ENCODE measurements at places on chromosomes 2 and 18.

DNA sequence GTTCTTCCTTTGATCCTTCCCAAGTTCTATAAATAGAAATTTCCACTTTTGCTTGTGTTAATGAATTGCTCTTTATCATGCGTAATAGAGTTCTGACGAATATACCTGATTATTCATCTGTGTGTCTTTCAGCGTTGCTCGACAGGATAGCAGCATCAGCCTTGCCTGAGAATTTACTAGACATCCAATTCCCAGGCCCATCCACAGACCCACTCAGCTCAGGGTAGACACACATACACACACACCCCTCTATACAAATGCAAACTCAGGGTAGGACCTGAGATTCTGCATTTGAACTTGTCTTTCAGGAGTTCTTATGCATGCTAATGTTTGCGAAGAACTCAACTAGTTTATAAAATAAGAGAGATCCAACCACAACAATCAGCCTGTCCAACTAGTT, 343.4 kb upstream of the GYPC start:
- no peak for DNase-seq

DNA sequence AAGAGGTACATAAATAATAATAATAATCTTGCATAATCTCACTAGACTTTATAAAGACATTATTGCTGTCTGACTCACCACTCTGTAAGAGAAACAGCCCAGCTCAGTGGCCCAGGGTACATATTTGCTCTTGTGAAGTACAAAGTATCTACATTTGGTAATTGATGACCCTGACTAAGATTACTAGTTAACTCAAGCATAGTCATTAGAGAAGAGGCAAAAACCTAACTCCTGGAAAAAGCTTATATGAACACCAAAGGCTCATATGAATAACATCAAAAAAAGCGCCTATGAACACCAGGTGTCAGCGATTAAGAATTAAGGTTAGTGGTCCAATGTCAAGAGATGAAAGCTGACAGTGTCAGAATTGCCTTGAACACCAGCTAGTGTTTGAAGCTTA, 38.4 kb downstream of the RAD51AP2 start:
- DNase-seq: no peak

- no peak for DNase-seq
These were observed 5.2 kb downstream of the RAPGEF4 start for GRCh38 chr2:172740856-172741255.

- no peak for DNase-seq
These were observed 185.8 kb downstream of the FMNL2 start for GRCh38 chr2:152520759-152521158.

GRCh38 chr2:73832930-73833329, 4.2 kb downstream of the STAMBP start:
- no peak for DNase-seq

- DNase-seq: no peak
These were observed 68.5 kb downstream of the EPB41L3 start for GRCh38 chr18:5475267-5475666.

- no peak for DNase-seq
These were observed 21.5 kb upstream of the TMEM87B start for GRCh38 chr2:112033600-112033999.

DNA sequence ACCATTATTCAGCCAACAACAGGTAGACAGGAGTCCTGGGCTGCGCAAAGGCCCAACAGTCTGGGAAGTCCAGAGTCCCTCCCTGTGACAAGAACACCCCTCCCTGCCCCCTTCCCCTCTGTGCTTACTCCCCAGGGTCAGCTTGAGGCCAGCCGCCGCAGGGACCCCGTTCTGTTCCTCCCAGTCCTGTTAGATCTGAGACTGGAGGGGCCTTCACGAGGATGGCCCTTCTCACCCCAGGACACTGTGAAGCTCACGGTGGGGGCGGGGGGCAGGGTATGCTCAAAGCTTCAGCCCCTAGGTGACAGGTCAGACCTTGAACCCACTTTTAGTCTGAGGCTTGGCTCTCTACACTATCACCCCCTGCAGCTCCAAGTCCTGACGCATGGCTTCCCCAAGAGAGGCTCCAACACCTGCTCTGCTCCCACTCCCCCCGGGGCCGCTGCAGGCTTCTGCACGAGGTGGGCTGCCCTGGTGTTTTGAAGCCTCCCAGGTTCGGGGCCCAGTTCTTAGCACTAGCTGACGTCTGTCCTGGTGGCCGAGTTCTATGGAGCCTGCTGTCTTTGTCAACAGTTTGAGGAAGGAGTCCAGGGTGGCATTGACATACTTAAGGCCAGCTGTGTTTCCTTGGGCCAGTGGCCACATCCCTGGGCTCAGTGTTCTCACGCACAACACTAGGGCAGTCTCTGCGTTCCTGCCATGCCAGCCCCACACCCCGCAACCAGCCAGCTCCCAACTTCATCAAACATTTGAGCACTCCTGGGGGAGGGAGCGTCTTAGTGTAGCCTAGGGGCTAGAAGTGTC, 37.2 kb upstream of the HPCAL1 start:
- no peak for DNase-seq

DNA sequence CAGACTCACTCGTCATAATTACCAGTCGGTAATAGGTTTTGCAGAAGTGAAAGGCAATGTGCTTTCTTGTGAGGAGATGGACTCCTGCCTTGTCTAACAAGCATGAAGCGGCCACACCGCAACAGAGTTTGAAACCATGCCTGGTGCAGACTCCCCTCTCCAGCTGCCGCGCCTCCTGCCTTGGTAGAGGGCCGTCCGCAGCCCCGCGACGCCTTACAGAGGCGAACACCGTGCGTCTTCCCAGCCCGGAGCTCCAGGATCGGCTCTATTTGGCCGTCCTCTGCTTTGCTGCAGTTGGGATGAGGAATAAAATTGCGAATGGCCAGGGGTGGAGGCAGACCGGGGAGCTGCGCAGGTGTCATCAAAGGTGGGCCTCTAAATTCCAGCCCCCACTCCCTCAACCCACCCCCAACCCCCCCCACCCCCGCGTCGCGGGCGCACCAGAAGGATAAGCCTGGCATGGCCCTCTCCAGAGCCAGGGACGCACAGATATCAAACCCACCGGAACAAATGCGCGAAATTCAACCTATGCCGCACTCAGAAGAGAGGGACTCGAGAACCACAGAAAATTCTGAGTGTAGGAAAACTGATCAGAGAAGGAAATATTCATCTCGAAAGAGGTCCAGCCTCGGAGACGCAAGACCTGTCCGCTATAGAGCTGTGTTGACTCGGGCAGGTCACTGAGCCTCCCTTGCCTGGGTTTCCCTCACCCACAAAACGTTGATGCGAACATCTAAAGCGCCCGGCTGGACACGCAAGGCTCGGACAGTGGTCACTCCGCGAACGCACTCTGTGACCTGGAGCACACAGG, 1.1 kb downstream of the TRABD2A start:
- no peak for DNase-seq

GRCh38 chr18:3727274-3727673, 277.3 kb downstream of the TGIF1 start:
- no peak for DNase-seq

GRCh38 chr2:229880892-229881586, 40.8 kb downstream of the TRIP12 start:
- DNase-seq: no peak

All from NCI-H2081 treated with DMSO at 0.1 percent for 48 hours (cell line).